Liver (tissue), 10 donors: ENCODE measurements at places on chromosomes 2 and 18. TPM values are rescaled to one million over a fixed set of nuclear protein-coding genes. Genes with fewer than 3 reads are reported as not detected.

POTEI gene
- not detected for total RNA-seq

L3MBTL4 gene
- total RNA-seq, result 15.0 TPM

GRCh38 chr2:196939371-196939770, 12.9 kb upstream of the PGAP1 start:
- no peak for DNase-seq

DNA sequence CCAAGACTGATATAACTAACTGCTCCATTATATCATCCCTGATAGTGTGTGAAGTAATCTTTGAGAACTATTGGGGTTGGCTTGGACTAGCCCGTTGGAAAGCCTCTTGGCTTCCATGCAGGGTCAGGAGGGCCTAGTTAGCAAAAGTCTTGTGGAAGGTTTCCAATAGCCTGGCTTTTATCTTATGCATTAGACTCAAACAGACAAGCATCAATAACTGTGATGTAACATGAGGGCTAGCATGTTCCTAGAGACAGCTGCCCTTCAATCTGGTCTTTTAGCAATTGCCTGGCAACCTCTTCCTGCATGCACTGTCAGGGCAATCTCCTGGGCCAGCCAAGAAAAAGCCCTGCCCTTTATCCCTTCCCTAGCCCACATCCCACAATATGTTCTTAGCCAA, 18.2 kb downstream of the SLC8A1 start:
- DNase-seq, result no peak

DNA sequence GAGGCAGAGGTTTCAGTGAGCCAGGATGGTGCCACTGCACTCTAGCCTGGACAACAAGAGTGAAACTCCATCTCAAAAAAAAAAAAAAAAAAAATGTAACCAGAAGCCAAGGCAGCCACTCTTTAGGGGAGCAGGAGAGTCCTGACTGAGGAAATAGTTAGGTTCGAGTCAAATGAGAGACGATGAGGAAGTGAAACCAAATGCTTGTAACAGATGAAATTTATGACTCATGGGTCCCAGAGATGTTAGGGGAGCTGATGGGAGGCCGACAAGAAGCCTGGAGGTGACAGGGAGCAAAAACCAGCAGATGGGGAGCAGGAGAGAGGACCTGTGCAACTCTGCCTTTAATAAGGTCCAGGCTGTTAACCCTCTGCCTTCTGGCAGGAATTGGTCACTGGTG, 756.1 kb upstream of the DDX18 start:
- DNase-seq, result no peak
